Stimulated activated CD4-positive, alpha-beta T cell treated with anti-CD3 and anti-CD28 coated beads, Interleukin-15, amount 100 ng/mL, for 48 hours (primary cell): ENCODE measurements at places on chromosomes 1 and 21.

- no peak for DNase-seq
These were observed 522.6 kb upstream of the PLXNA2 start for GRCh38 chr1:208766832-208767231.

DNA sequence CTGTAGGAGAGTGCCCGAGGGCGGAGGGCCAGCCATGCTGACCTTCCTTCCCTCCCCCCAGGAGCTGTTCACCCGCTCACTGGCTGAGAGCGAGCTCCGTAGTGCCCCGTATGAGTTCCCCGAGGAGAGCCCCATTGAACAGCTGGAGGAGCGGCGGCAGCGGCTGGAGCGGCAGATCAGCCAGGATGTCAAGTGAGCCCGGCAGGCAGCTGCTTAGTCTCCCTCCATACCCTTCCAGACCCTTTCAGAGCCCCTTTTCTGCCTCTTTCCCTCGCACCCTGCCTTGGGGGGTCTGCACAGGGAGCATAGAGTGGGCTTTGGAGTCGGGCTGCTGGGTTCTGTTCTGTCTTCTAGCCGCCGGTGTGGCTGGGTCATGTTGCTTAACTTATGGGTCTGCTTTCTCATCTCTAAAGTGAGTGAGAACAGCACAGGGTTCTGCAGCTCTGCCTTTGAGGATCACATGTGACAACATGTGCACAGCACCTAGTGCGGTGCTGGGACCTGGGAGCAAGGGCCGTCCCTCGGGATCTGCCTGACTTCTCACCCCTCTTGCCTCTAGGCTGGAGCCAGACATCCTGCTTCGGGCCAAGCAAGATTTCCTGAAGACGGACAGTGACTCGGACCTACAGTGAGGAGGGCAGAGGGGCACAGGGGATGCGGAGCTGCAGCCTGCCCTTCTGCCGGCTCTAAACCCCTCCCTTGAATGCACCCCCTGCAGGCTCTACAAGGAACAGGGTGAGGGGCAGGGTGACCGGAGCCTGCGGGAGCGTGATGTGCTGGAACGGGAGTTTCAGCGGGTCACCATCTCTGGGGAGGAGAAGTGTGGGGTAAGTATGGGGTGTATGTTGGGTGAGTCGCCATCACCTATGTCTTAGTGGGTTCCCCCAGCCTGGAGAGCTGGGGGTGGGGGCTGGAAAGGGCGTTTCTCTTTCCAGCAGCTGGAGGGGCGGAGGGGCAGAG, 6.2 kb downstream of the AMPD2 start:
- no peak for DNase-seq

DNA sequence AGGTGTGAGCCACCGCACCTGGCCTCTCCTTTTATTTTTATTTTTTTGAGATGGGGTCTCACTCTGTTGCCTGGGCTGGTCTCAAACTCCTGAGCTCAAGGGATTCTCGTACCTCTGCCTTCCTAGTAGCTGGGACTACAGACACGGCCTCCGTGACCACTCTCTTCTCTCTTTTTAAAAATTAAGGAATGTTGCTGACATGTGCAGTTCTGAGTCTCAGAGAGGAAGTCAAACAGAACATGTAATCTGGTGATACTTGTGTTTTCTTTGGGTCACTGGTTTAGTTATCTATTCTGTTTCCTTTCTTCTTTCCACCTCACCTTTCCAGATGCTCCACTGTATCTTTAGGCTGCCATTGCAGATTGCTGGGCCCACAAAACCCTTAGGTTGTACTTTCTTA, 2.7 kb downstream of the WDTC1 start:
- DNase-seq: no peak

DNA sequence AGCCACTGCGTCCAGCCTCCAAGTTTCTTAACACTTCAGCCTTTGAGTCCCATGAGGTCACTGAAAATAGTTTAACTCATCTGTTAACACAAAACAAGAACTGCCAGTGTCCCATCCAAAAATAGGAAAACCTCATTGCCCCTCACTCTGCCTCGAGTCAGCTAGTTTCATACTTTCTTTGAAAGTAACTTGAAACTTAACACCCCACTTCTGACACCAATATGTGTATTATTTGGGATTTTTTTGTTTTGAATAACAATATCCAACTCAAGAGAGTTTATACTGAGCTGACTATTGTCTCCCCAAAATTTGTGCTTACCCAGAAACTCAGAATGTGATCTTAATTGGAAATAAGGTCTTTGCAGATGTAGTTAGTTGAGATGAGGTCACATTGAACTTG, 16.9 kb upstream of the PIK3CD start:
- DNase-seq: no peak

DNA sequence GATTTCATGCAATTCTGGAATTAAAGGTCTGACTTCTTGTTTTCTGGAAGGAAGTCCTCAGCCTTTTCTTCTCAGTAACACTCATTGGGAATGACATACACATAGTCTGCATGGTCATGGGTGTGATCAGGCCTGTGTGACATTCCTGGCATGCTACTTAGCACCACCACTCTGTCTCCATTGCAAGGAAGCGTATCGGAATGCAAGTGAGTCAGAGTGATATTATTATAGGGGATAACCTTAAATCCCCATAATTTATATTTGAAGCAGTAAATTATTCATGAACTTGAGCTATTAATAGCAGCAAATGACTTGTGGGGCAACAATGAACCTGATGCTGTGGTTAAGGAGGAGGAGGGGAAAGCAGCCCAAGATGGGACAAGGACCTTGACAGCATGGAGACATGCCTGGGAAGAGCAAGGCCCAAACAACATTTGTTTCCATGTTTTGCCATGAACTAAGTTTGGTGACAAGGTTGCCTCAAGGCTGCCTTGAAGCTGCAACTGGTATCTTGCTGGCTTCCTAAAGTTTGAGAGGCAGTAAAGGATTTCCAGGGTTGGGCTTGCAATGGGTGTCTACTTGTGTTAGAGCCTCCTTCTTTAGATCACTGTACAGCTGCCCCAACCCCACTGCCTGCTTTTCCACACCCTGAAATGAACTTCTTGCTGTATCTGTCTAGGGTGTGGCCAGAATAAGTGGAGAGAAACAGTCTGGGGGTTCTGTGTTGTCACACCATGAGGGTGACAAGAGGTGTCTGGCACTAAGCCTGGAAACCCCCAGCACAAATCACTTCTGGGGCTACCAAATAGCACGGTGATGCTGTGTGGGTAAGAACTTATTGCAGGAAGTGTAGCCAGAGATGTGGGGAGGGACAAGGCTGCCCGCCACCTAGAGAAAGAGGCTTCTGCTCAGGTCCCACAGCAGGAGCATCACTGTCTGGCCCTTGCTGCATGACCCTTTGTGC, 4.6 kb downstream of the MAB21L3 start:
- DNase-seq: no peak

GRCh38 chr1:211305044-211305443, 21.6 kb upstream of the TRAF5 start:
- DNase-seq: peak; percentile 33

DNA sequence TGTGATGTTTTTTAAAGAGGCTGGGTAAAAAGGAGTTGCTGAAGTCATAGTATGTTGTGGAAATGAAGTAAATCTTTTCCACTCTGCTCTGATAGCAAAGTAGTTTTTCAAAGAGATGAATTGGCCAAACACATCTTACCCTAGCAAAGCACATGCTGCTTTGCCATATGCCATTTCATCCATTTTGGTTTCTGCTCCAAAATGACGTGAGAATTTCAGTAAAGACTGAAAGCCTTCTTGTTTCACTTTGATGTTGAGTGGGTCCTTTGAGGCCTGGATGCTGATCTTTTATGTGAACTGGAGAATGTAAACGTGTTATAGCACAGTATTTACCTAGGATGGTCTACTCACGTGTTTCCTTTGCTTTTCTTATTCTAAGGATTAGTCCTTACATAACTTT, 73.3 kb upstream of the PGD start:
- no peak for DNase-seq

DNA sequence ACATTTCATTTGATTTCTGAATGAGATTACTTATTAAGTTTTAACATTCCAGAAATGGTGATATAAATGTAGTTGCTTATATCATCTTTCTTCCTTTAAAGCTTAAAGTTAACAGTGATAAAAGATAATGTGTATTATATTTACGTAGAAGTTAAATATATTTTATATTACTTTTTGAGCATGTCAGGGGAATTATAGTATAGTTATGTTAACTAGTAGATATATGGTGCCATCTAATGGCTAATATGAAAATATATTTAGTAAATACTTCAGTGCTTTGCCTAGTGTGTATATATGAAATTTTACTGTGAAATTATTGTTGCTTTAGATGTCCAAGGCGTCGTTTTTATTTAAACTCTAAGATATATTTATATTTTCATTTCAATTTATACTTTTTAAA, 51.5 kb downstream of the SYT14 start:
- no peak for DNase-seq

DNA sequence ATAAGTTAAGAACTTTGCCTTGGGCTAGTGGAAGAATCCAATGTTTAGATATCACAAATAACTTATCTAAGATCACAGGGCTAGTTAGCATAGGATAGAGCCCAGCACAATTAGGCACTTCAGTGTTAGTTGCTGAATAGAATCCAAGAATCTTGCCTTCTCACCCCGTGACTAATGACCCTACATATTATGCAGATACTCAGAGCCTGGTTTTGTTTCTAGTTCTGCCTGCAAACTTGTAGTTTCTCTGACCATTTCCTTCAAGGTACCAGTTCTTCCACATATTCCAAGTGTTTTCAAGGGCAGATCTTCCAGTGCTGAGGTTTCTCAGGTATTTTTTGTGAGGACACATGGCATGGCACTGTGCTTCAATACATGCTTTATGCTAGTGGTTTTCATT, 239.3 kb downstream of the KCNK2 start:
- no peak for DNase-seq

DNA sequence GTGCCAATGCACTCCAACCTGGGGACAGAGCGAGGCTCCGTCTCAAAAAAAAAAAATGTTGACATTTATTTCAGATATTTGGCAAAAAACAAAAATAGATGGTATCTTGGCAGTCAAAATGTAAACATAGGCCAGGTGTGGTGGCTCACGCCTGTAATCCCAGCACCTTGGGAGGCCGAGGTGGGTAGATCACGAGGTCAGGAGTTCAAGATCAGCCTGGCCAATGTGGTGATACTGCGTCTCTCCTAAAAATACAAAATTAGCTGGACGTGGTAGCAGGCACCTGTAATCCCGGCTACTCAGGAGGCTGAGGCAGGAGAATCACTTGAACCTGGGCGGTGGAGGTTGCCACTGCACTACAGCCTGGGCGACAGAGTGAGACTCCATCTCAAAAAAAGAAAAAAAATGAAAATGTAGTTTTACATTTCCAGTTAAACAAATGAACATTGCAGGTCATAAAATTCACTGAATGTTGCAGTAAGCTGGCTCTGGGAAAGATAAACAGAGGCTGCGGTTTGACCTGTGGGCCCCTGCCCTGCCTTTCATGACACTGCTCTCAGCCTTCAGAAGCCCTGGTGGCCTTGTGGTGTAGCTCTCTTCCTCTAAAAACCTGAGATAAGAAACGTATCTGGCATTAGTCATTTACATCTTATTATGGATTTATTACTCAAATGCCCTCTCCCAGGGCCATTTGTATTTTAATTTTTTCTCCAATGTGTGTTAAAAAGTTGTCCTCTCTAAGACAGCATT, 12.2 kb upstream of the SLC44A3 start:
- no peak for DNase-seq

GRCh38 chr1:156103521-156103947, 11.0 kb upstream of the LMNA start:
- no peak for DNase-seq

DNA sequence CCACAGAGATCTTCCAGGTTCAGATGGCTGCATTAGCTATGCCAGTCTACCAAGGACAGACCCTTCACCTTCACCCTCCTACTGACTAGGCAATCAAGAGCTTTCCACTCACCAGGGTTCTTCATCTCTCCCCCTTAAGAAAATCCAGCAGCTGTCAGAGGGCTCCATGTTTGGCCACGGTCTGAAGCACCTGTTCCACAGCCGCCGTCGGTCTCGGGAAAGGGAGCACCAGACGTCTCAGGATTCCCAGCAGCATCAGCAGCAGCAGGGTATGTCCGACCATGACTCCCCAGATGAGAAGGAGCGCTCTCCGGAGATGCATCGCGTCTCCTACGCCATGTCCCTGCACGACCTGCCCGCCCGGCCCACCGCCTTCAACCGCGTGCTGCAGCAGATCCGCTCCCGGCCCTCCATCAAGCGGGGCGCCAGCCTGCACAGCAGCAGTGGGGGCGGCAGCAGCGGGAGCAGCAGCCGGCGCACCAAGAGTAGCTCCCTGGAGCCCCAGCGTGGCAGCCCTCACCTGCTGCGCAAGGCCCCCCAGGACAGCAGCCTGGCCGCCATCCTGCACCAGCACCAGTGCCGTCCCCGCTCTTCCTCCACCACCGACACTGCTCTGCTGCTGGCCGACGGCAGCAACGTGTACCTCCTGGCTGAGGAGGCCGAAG, 13.8 kb downstream of the TMCC2 start:
- no peak for DNase-seq

GRCh38 chr1:194293851-194294405, 1107.5 kb upstream of the B3GALT2 start:
- no peak for DNase-seq

- DNase-seq: no peak
These were observed 346.0 kb downstream of the LMX1A start for GRCh38 chr1:165010418-165011070.

GRCh38 chr1:13623021-13623637, 39.5 kb downstream of the PDPN start:
- no peak for DNase-seq

GRCh38 chr21:44778499-44778911, 23.1 kb downstream of the UBE2G2 start:
- DNase-seq: no peak

DNA sequence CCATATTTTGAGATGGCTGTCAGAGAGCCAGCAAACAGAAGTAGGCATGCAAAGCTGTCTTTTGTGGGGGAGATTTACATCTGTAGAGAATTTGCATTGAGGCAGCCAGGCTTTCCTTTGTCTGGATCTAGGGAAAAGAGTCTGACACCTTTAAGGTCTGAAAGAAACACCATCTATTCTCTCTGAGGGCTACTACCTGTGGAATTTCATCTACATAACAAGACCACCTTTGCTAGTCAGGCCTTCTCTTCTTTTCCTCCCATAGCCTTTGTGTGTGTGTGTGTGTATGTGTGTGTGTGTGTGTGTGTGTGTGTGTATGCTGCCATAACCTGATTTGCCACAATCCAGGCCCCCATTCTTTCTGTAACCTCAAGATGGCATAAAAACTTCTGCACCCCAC, 28.4 kb upstream of the DMRTB1 start:
- no peak for DNase-seq
